Inflammatory macrophage treated with lipopolysaccharide for 4 hours (primary cell): ENCODE measurements at places on chromosomes 2 and 18.

- no peak for DNase-seq
Observed at GRCh38 chr18:43590182-43590903, 313.1 kb upstream of the SYT4 start.

DNA sequence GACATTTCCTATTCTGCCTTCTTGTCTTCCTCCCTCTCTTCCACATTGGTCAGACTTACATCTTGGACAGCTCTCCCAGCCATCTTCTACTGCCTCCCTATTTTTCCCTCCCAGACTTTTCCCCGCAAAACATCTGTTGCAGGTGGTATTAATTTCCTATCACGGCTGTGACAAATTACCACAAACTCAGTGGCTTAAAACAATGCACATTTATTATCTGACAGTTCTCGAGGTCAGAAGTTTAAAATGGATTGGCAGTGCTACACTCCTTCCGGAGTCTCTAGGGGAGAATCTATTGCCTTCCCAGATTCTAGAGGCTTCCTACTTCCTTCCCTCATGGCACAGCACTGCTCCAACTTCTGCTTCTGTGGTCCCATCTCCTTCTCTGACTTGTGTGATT lies 33.3 kb downstream of the STRADB start:
- no peak for DNase-seq

DNA sequence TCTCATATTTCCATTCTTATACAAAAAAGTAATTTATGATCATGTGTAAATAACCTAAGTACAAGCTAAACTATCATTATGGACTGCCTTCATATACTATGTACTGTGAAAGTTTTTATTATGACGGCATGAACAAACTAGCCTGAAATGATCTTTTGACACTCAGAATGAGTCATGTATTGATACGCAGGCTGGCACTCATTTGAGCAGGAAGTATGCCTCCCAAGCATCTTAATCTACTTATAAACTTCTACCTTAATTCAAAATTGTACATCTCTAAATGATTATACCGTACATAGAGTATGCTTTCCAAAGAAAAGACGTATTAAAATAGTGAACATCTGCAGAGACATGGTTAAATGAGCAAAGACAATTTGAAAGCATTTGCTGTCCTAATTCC lies 207.1 kb upstream of the SPOPL start:
- no peak for DNase-seq

DNA sequence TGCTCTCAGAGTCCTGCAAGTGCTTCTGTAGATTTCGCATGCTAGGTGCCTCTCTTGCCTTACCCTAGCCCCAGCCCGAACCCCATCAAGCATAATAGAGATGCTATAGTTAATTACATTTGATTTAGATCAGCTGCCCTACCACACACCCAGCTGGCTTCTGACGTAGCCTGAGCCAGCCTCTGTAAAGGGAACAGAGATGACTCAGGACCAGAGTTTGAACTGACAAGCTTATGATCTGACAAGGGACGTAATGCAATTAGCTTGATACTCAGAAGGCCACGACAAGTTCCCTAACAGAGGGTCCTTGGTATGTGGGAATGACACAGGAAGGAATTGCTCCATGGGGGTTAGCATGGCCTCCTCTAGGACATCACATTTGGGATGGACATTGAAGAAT lies 126.6 kb downstream of the LRATD1 start:
- no peak for DNase-seq

- DNase-seq, result peak; percentile 22
Observed at GRCh38 chr2:239143858-239144712, 256.7 kb downstream of the HDAC4 start.

- DNase-seq, result no peak
Observed at GRCh38 chr2:6017736-6018286, 325.6 kb downstream of the SOX11 start.

DNA sequence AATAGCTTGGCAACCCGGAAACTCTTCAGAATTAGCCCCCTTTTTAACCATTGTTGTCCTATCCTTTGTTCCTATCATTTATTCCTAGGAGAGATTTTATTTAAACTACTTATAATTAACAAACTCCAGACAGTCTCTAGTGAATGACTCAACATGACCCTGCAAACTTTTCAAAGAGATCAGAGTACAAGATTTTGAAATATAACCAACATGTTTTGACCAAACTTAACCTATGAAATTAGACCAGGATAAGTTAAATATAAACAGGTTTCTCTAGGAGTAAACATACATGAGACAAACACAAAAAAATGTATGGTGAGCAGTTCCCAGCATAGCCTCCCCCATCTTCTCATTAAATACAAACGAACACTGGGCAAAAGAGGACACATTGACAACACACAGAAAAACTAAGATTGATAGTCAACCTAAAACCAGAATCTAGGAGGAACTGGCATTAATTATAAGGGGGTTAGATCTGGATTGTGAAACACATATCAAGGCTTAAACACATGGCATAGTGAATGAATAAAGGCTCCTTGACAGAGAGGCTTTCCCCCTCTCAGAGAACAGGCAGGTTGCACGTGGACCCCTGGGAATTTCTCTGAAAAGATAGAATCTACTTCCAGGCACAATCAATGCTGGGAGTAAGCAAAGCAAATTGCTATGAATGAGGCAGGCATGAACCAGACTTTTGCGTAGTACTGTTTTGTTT lies 284.1 kb downstream of the IRS1 start:
- no peak for DNase-seq

DNA sequence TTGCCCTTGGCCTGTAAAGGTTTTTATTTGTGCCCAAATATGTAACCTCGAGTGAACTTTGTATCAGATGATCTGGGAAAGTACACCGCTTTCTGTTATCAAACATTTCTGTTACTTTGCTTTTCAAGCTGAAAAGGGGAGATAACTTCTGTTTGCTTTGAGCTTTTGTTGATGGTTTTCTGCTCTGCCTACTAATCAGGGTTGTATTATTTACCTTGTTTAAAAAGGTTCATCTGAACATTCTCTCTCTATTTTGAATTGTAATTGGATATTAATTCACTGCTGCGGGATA lies 79.4 kb downstream of the XRCC5 start:
- DNase-seq, result no peak

DNA sequence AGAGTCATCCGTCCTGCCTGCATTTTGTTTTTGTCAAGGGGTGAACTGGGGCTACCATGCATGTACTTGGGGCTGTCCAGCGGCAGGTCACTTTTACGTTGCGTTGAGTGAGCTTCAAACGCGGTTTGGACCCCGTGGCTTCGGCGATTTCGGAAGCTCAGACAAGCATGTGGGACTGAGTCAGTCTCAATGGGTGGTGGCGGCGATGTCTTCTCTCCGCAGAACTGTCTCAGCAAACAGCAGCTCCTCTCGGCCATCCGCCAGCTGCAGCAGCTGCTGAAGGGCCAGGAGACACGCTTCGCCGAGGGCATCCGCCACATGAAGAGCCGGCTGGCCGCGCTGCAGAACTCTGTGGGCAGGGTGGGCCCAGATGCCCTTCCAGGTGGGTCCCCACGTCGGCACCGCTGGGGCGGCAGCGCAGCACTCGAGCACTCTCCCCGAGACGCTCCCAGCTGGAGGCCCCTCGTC lies 21.3 kb downstream of the FBLN7 start:
- no peak for DNase-seq

DNA sequence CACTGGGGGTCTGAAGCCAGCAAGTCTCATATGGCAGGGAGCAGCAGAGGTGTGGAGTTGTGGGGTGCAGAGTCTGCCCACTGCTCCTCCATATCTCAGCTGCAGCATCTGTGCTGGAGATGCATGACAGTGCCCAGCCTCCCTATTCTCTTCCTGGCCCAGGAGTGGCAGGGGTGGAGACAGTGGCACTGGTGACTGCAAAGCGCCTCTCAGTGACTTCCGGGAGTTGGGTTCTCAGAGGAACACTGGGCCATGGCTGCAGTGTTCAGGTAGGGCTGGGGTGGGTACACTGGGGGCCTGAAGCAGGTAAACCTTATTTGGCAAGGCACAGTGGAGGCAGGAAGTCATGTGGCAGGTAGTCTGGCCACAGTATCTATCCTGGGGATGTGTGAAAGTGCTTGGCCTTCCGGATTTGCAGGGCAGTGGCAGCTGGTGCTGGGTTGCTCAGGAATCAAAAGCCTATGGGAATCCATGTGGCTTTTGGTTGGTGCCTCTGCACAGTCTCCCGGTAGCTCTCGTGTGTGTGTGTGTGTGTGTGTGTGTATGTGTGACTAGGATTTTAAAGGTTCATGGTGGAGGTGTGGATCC lies 60.3 kb upstream of the THUMPD2 start:
- DNase-seq, result no peak

GRCh38 chr2:239506961-239507360 lies 106.1 kb upstream of the HDAC4 start:
- no peak for DNase-seq

GRCh38 chr2:43948370-43948769 lies 47.4 kb downstream of the LRPPRC start:
- DNase-seq, result no peak

- DNase-seq, result no peak
Observed at GRCh38 chr2:64025741-64026140, 6.5 kb upstream of the VPS54 start.

DNA sequence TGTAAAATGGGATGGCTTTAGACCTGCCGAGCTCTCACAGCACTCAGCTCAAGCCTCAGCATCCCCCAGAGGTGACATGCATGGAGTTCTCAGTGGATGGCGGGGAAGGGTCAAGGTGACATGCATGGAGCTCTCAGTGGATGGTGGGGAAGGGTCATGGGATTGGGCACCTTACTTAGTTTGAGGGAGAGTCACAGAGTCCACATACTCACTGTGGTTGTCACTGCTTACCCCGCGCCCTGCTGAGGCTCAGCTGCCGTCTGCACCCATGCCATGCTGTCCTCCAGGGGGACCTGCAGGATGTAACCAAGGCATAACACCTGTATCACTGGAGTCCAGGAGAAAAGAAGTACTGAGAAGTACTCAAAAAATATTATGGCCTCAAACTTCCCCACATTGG lies 112.2 kb upstream of the TPO start:
- no peak for DNase-seq

DNA sequence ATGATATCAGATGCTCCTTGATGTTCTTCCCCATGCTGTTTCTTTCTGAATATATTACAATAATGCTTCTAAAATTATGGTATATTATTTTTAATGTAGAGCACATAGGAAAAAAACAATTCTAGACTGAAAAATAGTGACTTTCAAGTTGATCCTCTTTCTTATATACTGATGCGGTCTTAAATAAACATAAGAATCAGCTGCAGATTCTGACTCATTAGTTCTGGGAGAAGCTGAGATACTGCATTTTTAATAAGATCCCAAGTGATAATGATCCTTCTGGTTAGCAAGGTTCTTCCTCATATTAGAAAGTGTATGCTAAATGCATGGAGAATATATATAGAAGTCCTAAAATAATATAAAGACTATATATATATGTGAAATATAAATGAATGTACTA lies 124.9 kb downstream of the XIRP2 start:
- DNase-seq, result no peak

DNA sequence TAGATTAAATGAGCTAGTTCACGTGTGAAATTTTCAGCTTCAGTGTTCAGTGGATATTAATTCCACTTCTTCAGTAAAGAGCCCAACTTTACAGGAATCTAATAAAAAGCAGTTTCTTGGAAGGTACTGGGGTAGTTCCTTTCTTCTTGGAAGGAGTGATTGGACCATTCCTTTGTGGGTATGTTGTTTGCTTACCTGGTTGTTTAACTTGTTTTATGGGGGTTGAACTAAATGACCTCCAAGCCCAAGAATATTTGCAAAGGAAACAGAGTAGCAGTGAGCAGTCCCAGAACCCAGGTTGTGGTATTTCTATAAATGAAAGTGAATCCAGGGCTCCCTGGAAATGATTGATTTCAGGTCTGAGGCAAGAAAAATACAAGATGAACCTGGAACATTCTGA lies 31.4 kb downstream of the KCNJ13 start:
- DNase-seq, result no peak

- DNase-seq, result no peak
Observed at GRCh38 chr2:120360307-120360855, 14.4 kb downstream of the INHBB start.

- DNase-seq, result no peak
Observed at GRCh38 chr18:79278896-79279295, 116.8 kb upstream of the NFATC1 start.

GRCh38 chr2:31886700-31887099 lies 124.1 kb downstream of the MEMO1 start:
- DNase-seq, result no peak

DNA sequence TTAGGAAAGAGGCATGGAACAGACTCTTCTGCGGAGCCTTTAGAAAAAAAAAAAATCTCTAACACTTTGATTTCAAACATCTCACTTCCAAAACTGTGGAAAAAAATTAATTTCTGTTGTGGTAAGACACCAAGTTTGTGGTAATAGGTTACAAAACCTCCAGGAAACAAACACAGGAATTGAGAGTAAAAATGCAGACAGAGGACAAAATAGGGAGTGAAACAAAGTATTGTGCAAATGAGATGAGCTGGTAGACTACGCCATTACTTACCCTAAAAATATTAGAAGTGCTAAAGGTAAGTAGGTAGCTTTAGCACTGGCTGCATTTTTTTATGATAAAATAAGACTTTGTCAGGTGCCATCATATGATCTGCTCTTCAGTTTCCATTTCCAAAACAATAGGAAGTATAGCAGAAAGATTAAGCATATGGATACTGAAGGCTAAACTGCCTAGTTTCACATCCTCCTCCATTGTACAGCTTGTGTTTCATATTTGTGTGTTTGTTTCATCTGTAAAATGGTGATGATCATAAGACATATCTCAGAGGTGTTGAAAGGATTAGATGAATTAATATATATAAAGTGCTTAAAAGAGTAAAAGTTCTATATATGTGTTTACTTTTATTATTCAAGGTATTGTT lies 309.2 kb downstream of the NR4A2 start:
- peak; percentile 78 for DNase-seq

DNA sequence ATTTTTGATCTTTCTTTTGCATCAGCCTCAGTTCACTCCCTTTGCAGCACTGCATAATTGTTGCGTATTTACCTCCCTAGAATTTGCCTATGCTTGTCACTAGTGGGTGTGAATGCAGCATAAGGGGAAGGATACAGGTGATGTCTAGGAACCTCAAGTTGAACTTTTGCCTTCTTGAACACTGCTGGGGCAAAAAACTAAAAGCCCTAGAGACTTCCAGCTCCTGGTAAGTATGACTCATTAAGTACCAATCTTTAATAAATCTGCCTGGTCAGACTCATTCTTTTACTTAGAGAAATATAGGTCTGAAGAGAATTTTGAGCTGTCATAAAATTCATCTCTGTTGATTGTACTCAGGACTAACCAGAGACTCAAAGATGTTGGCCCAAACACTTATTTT lies 547.3 kb upstream of the FANCL start:
- DNase-seq, result no peak

- no peak for DNase-seq
Observed at GRCh38 chr2:55223958-55224760, 7.9 kb downstream of the CLHC1 start.

GRCh38 chr18:8175501-8176061 lies 433.7 kb upstream of the RAB12 start:
- DNase-seq, result no peak

DNA sequence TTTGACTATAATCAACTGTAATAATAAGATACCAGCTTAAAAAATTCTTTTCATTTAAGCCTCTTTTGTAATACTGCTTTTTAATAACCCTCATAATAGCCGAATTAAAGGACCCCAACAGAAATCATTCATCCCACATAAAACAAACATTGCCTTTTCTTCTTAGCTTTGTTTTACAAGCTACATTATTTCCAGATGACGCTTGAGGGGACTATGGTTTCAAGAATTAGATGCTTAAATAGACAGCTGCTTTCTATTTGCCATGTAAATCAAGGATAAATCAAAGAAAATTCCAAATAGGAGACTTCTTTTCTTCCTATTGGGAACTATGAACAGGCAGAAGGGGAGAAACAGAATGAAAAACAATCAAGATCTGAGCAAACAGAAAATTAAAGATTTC lies 200.7 kb upstream of the SMAD7 start:
- DNase-seq, result no peak

- no peak for DNase-seq
Observed at GRCh38 chr2:31337197-31337596, 77.3 kb downstream of the XDH start.
